ENCODE measurements at places on chromosomes 12 and 14.

DNA sequence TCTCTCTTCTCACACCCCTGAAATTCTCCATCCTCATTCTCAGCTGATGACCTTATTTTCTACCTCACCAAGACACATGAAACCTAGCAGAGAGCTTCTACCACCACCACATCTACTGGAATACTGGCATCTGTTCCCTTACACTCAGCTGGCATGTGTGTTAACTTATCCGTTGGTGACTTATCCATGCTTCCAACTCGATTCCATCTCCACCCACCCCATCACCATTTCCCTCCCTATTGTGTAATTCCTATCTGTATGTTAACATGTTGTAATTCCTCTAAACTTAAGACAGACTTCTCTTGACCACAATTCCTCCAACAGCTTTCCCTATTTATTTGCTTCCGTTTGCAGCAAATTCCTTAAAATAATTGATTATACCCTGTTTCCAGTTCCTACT lies 15.4 kb downstream of the C1S start:
- no peak for DNase-seq

- DNase-seq, result no peak
These were observed 132.8 kb upstream of the FSCB start for GRCh38 chr14:44639781-44640385.

DNA sequence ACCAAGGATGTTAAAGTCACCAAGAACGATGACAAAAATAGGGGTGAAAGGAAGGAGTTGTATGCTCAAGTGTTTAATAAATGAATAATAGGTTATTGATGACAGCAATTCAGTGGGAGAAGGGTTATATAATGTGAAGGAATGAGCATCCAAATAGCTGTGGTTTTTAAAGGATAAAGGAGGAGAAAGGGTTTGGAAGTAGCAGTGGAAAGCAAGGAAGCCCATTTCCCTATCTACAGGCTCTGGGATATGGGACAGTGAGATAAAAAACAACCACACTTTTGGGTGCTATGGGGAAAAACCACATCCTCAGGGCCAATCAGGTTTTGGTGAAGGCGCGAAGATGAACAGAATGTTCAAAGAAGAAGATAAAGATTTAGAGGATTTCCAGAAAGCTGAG lies 258.6 kb downstream of the ZFP36L1 start:
- DNase-seq, result no peak

DNA sequence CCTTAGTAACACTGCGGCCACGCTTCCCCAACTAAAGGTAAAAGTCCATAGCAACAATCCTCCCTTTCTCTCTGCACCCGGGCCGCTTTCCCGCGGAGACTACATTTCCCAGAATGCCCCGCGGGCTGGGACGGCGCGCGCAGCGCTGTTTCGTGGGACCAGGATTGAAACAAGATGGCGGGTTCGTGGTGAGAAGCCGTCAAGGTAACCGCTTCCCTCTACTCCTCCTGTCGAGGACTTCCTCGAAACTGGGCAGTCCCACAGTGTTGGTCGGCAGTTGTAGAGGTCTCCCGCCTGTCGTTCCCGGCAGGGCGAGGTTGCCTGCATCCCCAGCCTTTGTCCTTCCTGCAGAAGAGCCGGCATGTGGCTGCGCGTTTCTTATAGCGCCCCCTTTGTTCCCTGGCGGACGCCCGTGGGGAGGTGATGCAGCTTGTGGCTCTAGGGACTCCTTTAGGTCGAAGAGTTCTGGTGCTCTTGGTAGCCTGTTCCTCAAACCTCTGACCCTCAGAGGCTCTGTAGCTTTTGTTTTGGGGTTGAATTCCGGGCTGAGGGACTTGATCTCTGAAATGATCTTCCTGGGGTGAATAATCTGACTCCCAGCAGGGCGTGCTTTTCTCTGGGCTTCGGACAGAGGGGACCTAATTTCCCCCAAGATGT lies at the start of gene MRPL42:
Gene MRPL42, plus strand, starts transcription at position 164 of the 657 bp plus-strand sequence. CDS start 1,772 bp downstream, outside the sequence.
- peak; percentile 95 for DNase-seq

DNA sequence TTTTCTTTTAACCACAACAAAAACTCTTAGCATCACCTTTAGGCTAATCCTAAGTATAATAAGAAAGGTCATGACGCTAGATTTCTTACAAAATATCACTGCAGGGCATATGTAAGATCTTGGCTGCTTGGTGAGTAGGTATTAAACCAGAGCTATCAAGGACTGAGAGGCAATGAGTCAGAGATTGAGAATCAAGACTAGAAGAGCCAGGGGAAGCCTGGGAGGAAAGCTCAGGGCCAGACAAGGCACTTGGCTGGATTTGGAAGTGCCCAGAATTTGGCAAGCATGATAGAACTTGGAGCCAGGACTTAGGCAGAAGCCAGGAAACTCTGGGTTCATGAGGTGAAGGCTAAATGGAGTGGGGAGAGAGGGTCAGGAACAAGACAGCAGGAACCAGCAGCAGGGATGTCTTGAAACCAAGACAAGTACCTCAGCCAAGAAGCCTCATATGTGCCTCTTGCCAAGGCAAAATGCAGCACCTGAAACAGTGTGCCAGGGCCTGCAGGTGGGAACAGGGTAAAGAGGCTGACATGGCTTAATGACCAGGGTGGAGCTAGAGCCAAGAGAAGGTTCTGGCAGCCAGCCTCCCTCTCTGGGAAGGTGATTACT lies 49.9 kb downstream of the PTHLH start:
- DNase-seq, result no peak

DNA sequence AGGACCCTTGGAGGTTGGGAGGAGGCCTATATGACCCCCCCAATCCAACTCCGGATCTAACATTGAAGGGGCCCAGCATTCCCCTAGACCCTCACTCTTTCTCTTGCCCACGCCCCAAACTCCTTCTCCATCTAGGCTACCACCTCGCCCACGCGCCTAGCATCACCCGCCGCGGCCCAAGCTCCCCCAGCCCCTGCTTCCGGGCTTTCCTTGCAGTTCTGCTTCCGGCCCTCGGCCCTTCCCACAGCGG lies 445 bp downstream of the CERS5 start:
- DNase-seq, result no peak

DNA sequence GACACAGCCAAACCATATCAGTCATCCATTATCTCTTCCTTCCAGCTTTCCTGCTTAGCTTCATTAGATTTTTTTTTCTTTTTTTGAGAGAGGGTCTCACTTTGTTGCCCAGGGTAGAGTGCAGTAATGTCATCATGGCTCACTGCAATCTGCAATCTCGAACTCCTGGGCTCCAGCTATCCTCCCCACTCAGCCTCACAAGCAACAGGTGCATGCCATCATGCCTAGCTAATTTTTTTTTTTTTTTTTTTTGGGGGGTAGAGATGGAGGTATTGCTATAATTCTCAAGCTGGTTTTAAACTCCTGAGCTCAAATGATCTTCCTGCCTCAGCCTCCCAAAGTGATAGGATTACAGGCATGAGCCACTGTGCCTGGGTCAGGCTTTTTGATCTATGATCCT lies 38.3 kb upstream of the PPM1A start:
- no peak for DNase-seq

GRCh38 chr12:1769809-1770494 lies 50.4 kb upstream of the LRTM2 start:
- no peak for DNase-seq

DNA sequence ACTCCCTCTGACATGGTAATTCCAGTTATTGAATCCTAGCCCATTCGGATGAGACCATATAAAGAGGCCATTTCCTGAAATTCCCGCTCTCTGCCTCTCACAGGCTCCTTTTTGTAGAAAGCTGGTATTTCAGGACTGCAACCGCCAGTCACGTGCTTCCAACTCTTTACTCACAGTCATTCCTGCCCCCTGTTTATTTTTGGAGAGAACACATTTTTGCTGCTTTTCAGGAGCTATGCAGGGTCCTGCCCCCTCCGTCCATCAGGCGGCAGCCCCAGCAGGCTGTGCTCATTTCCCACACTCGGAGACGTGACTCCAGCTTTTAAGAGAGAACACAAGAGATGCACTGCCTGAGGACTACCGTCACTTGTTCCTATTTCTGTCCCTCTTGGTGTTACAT lies 26.8 kb downstream of the IFT43 start:
- no peak for DNase-seq

GRCh38 chr12:5856692-5857091 lies 88.4 kb downstream of the ANO2 start:
- DNase-seq, result no peak

GRCh38 chr14:34667007-34667406 lies 37.1 kb upstream of the SNX6 start:
- DNase-seq, result no peak

GRCh38 chr12:76890151-76891143 lies 11.6 kb upstream of the CSRP2 start:
- no peak for DNase-seq

- no peak for DNase-seq
These were observed 19.8 kb upstream of the RNASE2 start for GRCh38 chr14:20935303-20935984.

- DNase-seq, result no peak
These were observed at the start of gene C12orf42 for GRCh38 chr12:103495469-103496456. Gene C12orf42 (minus strand): TSS chr12:103495968. CDS start chr12:103478426, 17,542 bp downstream.

- DNase-seq, result no peak
These were observed 459.8 kb downstream of the BCAT1 start for GRCh38 chr12:24488906-24489619.

- no peak for DNase-seq
These were observed 347.8 kb downstream of the PRKD1 start for GRCh38 chr14:29579838-29580237.

DNA sequence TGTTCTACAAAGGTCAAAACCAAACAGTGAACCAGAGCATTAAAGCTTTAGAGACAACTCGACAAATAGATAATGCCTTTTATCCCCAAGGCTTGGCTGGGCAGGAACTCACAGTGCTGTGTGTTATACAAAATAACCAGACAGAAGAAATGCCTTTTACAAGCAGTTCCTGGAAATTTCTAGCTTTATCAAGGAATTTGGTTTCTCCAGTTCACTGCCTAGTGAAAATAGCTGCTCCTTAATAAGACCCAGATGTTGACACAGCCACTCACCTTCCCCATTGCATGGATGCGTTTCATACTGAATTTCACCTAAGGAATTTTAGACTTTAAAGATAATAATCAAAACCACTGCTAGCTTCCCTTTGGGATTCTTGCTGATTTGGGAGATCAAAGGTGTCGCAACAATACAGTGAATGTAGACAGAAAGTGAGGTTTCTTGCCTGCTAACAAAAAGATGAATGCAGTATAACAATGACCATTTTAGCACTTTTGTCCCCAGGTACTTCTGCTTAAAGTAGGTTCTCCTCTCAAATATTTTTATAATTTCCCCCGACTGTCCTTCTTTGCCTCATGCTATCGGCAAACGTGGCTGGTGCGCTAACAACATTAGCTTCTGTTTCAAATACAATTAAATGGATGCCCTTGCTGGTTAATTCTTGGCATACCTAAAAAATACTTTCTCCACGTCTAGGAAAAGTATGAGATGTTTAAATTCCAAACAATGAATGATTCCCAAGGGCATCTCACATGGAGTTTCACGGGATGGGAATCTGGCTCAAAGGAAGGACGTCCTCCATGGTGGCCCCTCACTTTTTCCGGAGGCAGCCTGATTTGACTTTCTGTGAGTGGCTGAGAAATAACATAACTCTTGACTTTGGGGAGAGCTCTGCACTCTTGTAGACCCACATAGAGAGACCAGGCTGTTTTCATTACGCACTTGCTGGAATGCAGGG lies 162.4 kb downstream of the C12orf75 start:
- DNase-seq, result no peak
